Activated CD4-positive, alpha-beta T cell treated with anti-CD3 and anti-CD28 coated beads, Interleukin-2, amount 50 U/mL, for 4 hours (primary cell): ENCODE measurements at places on chromosomes 5 and 9.

DNA sequence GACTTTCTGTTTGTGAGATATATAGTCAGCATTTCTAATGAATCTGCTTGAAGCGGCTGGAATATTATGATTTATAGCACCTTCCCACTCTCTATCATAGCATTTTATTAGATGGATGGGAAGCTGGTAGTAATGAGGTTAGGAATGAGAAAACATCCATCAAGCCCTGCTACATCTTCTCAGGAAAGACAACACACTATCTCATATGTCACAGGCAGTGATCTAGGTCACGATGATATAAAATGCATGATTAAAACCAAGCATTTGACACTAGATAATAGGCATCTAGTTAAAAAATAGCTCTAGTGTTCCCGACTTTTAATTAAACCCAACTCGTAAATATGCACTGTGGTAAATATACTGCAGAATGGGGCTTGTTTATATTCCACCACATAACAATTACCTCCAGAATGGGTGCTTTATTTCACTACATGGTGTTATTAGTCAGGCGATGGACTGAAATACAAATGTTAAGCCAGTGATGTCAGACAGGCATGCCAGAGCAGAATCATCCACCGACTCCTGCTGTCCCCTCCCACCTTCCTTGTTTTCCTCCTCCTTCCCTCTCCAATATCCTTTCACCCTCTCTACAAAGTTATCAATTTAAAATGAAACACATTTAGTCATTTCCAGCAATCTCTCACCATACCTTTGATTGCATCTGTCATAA is 286.8 kb downstream of the SPATA31D1 start:
- DNase-seq = no peak

GRCh38 chr5:116525674-116526073 is 48.9 kb downstream of the SEMA6A start:
- no peak for DNase-seq

- DNase-seq = no peak
Measured at GRCh38 chr9:6171667-6172066, 43.9 kb upstream of the IL33 start.

- no peak for DNase-seq
Measured at GRCh38 chr9:113659740-113660139, 196.2 kb downstream of the RGS3 start.

- DNase-seq = no peak
Measured at GRCh38 chr9:37497320-37497719, 11.6 kb downstream of the POLR1E start.

DNA sequence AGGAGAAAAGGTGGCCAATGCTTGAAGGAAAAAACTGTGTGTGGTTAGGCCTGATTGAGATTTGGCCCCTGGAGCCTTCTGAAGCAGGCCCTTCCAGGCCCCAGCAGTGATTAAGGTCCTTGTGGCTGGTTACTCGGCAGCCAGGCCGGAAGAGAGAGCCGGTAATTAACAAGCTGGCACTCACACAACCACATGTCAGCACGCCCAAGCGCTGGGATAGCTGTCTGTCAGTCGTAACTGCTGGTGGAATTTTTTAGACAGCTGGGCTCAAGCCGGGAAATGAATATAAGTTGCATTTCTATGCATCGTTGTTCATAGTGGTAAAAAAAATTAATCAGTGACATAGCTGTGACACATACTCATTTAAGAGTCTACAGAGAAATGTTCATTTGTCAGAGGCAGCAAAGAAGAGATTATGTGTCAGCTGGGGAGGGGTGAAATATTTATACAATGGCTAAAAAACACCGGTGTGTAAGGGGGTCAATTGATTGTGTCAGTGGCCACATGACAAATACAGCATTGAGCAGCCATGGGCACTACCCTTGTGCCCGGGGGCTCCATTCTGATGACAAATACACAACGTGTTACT is 13.7 kb upstream of the ARAP3 start:
- no peak for DNase-seq

- no peak for DNase-seq
Measured at GRCh38 chr5:74371621-74372020, 268.9 kb downstream of the ENC1 start.

DNA sequence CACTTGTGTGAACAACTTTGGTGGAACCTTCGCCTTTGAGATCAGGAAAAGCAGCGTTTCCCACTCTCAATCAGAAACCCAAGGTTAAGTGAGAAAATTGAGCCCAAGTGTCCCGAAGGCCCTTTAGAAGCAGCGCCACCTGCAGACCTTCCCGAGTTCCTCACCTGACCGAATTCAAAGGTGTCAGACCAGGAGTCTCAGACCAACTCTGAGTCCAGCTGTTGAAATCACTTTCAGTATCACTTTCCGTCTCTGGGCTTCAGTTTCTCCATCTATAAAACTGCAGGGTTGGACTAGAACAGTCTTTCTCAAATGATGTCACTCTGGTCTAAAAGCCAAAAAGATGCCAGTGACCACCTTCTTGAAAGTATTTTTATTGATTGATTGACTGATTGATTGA is 31.7 kb upstream of the GRHPR start:
- no peak for DNase-seq

DNA sequence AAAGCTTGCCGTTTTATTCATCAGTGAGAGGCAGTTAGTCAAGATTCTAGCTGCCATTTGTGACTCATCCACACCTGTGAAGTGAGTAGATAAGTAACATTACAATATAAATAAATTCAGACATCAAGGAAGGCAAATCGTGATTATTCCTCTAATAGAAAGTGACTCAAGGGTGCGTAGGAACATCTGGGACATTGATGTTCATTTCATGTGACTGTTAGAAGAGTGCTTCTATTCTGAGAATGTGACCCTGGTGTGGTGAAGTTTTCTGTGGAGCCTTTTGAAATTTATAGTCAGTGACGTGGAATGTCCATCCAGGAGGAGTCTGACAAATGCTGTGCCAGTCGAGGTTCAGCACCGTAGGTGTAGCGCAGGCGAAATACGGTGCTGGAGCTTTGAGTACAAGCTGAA is 48.4 kb upstream of the FAM240B start:
- no peak for DNase-seq

DNA sequence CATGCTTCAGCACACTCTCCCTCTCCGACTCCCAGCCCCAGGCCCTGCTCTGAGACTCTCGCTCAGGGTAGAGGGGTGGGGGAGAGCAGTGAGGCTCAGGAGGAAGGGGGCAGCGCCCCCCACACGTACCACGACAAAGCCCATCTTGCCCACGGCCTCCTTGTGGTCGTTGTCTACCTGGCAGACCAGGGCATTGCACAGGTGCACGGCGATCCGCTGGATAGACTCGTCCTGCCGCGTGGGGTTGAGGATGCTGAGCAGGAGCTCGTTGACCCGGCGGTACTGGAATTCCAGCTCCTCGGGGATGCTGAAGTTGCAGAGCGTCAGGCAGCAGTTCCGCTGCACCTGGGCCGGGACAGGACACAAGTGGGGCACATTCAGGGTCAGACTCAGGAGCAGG is 18.5 kb upstream of the ZDHHC12 start:
- no peak for DNase-seq

DNA sequence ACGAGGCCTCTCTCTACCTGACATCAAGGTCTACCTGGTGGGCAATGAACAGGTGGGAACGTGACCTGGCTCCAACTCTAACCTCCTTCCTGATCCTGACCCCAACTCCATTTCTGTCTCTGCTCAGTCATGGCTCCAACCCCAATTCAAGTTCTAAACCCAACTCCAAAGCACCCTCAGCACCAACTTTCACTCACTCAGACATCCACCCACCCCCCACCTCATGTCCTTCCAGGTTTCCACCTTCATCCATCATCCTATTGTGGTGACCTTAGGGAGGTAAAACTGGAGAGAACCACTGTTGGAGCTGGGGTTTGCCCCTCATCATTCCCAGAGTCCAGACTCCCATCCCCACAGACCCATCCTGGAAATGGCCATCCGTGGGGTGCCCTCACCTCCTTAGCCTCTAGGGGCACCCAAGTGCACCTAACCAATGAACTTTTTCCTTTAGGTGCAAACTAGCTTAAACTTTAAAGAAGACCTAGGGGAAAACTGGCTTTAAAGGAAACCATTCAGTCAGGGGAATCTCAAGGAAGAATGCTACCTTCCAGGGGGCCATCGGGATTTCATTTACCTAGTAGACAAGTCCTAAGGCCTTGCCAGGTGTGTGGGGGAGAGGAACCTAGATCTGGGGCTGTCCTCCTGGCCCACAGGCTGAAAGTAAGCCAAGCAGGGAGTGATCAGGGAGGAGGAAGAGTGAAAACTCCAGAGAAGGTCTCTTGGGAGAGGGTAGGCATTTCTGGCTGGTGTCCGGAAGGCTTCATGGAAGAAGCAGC is 11.3 kb downstream of the RGS14 start:
- no peak for DNase-seq

DNA sequence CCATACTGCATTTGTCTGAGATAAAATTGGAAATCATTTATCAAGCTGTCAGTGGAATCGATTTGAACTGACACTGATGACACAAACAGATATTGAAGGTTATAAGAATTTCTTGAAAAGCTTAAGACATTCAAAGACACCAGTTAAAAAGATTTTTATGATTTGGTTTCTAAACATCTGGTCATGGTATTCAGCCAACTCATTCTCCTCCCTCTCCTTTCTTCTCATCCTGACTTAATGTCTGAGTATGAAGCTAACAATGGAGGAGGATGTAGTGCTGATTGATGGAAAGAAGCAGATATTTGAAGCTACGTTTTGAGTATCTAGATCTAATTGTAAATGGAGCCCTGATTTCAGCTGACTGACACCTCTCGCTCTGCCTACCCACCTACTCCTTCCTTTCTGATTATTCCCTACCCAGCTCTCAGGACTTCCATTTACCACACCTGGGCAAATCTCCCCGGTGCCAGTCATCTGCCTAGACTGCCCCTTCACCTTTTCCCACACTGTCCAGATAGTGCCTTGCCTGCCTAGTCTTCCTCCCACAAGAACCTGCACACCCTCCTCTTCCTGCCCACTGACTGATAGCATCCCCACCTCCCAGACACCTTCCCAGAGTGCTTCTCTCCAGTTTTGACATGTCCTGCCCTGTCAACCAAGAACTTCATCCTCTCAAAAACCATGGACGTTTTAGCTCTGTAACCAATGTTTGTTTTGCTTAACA is 20.7 kb upstream of the LIFR start:
- no peak for DNase-seq

DNA sequence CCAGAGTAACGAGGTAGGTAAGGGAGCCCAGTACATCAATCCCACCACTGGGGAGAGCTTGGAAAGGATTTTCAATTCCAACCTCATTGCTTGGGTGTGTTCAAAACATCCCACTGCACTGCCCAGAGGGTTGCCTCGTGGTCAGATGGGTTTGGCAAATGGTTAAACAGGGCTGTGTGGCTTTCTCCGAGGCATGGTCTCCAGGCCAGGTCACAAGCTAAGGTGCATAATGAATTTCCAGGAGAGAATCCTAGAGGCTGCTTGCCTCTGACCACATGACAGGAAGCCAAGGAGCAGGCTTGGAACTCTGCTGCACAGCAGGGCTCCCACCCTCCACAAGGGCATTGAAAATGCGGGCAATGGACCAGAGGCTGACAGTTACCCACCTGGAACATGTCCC is 51.6 kb downstream of the DAP start:
- no peak for DNase-seq

GRCh38 chr5:60210810-60211209 is 317.3 kb upstream of the PDE4D start:
- DNase-seq = no peak

DNA sequence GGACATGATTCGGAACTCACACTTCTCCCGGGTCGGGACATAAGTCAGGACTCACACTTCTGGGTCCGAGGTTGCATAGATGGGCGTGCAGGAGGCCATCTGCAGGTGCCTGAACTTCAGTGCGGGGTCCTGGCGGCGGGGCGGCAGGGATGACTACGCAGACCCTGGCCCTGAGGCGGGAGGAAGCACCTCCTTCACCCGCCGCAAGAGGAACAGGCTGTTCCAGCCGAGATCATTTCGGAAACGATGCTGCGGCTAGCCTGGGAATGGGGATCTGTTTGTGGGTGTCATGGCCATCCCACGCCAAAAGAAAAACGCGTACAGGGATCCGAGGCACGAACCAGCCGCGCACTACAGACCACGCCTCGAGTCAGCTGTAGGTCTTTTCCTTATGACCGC is 196.6 kb downstream of the TTLL11 start:
- no peak for DNase-seq

- DNase-seq = no peak
Measured at GRCh38 chr5:107812570-107813141, 141.9 kb upstream of the EFNA5 start.

DNA sequence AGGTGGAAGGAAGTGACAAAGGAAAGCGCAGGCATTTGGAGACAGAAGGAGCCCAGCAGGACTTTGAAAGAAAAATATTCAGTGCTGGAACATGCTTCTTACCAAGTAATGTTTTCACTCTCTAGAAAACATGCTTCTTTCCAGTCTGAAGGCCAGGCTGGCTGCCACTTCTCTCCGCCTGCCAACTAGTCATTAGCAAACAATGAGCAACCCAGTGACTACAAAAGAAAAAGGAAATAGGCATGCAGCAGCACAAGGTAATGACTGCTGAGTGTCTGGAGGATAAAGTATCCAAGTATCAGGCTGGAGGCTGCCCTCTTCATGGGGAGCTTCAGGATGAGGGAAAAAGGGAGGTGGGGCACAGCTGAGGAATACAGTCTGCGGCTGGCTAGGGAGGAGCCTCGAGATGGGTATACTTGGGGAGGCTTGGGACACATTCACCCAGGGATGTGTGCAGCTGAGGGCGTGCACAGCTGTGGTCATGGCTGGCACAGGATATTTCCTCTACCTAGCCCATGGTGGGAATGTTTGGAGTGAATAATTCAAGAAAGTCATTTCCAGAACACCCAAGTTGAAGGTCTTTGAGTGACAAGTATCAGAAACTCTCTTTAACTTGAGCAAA is 161.5 kb upstream of the KIF2A start:
- DNase-seq = no peak

GRCh38 chr5:77983482-77984199 is 207.5 kb upstream of the TBCA start:
- DNase-seq = no peak

GRCh38 chr5:58041884-58042283 is 418.0 kb downstream of the PLK2 start:
- DNase-seq = no peak

- DNase-seq = no peak
Measured at GRCh38 chr5:143733665-143734455, 78.1 kb upstream of the HMHB1 start.

DNA sequence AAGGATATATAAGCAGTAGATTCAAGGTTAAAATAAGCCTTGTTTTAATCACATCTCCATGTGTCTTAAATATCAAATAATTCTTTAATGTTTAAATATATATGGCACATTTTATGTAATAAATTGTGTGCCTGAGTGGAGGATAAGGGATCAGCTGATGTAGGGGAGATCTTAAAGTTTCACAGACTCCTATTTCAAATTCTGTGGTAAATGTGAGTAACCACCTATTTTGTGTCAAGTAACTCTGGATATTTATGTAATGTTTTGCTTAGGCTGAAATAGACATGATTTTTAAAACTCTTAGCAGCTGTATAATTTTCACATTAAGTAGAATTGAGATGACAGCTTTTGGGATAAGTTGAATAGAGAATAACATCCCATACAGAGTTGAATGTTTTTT is 41.3 kb upstream of the ITGA2 start:
- DNase-seq = no peak

DNA sequence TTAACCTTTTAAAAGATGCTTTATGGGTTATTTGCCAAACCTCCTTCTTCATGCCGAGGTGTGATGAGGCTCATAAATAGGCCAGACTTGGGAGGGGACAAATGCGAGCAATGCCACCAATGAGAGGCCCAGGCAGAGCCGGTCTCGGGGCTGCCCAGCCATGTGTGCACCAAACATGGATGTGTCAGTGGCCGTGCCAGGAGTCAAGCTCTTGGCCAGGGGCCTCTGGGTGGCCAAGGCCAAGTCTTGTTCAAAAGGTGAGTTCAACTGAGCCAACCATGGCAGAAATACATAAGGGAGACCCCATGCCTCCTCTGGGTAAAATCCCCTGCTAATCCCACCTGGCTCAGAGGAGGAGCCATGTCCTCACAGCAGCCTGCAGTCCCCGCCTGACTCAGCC is 10.9 kb upstream of the LCN15 start:
- DNase-seq = no peak
